ENCODE measurements at places on chromosomes 3 and 15. TPM values are rescaled to one million over a fixed set of nuclear protein-coding genes. Genes with fewer than 3 reads are reported as not detected.

The CCR3 gene
- not detected for total RNA-seq

The GHRL gene
- total RNA-seq = not detected

The MORC1 gene
- total RNA-seq = not detected

The LARP6 gene
- not detected for total RNA-seq

The RASL12 gene
- not detected for total RNA-seq

The EIF4E3 gene
- 24.6 TPM for total RNA-seq

The PIERCE2 gene
- total RNA-seq = not detected

The ST8SIA2 gene
- total RNA-seq = not detected

The FOXL2NB gene
- not detected for total RNA-seq

The AMOTL2 gene
- 0.64 TPM for total RNA-seq

The GRK7 gene
- total RNA-seq = not detected

The C2CD4A gene
- 0.14 TPM for total RNA-seq

The IMPG2 gene
- 0.09 TPM for total RNA-seq

The ADIPOQ gene
- not detected for total RNA-seq

The DPPA2 gene
- total RNA-seq = not detected

The PRR23E gene
- total RNA-seq = not detected

The PGBD4 gene
- total RNA-seq = 3.4 TPM

The DZIP1L gene
- not detected for total RNA-seq

The LRRC2 gene
- not detected for total RNA-seq

The ANKRD34C gene
- total RNA-seq = not detected

The SPCS1 gene
- total RNA-seq = 94.3 TPM

The TLR9 gene
- 0.18 TPM for total RNA-seq

Data from activated naive CD4-positive, alpha-beta T cell treated with anti-CD3 and anti-CD28 coated beads, Interleukin-2, amount 50 U/mL, for 72 hours (primary cell).